ENCODE measurements at places on chromosomes 12 and 14.

DNA sequence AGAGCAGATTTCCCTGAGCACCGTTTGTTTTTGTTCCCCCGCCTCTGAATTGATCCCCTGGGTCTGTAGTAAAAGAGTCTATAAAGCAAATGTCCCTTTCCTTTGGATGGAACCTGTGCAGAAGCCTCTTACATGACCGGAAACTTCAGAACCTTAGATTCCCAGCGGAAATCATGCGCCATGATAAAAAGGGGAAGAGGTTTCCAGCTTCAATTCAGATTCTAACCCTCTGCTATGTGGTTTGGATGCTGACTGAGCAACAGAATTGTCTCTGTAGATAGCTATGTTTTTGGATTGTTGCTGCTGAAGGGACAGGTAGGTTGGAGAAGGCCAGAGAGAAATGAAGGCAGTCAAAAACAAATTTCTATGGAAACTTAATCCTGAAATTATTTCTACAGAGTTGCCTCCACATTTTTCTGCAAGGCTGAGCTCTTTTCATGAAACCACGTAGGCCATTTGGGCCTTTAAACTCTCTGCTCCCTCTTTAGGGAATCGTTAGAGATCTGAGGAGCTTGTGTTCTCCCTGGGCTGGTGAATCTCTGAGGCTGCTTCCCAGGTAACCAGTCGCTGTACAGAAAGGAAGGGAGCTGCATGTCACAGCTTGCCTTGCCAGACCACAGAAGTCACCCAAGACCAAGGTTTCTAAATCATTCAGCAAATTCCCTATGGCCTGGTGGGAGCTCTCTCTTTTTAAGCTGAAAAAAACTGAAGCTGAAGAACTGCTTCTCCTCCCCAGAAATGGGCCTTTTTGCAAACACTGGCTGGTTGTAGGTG is 28.7 kb upstream of the OR10P1 start:
- no peak for DNase-seq

DNA sequence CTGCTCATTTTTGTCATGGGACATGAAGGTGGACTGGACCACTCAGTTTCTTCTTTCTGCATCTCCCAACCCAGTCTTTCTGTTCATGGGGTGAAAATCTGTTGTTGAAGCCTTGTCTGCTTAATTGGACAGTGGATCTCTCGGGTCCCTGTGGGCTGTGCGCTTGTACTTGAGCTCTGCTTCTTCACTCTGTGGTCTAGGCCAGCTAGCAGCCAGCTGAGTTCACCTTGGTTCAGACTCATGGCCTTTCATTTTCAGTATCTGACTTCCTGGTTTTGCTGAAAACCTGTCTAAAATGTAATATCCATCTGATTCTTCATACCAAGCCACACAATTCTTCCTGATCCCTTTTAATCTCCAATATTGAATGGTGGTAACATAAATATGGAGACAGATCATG is 117.2 kb downstream of the LRRK2 start:
- DNase-seq: no peak

- DNase-seq: peak; percentile 87
These were observed 36.5 kb upstream of the DYNC1H1 start for GRCh38 chr14:101927859-101928258.

- no peak for DNase-seq
These were observed 638.3 kb upstream of the TBX3 start for GRCh38 chr12:115322275-115322674.

GRCh38 chr12:128250096-128250495 is 16.9 kb upstream of the TMEM132C start:
- DNase-seq: no peak

DNA sequence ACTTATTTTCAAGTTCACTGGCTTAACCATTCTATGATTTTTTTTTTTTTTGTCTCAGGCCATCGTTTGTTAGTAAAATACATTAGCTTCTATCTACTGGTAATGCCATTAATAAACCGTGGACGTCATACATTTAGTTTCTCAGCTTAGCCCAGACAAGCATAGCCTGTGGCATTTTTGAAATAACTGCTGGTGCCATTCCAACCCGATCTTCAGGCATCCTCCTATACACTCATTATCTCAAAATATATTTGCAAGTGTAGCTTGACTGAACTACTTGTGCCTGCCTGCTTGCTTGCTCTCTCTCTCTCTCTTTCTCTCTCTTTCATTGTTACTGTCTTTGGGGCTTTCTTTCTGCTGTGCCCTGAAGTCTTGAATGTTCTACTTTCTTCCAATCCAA is 12.7 kb upstream of the MBIP start:
- no peak for DNase-seq

- no peak for DNase-seq
These were observed 36.7 kb downstream of the RBM19 start for GRCh38 chr12:113929312-113929989.

- DNase-seq: no peak
These were observed 254.2 kb upstream of the FKBP4 start for GRCh38 chr12:2540535-2540941.

GRCh38 chr14:61482348-61483206 is 161.2 kb downstream of the PRKCH start:
- DNase-seq: no peak

DNA sequence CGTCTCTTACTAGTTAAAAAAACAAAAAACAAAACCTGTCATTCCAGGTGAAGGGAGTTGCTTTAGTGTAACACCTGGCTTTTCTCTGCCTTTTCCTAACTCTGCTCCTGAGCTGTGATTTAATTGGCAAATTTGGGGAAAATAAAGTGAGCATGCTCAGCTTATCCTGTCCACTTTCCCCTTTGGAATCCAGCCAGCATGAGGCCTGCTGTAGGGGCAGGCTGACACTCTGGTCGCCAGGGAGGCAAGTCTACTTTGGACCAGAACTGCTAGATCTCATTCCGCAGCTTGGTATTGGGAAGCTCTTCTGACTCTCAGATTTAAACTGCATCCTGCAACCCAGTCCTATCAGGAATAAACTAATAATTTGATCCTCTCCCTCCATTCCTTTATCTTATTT is 30.1 kb downstream of the CDKN1B start:
- no peak for DNase-seq

DNA sequence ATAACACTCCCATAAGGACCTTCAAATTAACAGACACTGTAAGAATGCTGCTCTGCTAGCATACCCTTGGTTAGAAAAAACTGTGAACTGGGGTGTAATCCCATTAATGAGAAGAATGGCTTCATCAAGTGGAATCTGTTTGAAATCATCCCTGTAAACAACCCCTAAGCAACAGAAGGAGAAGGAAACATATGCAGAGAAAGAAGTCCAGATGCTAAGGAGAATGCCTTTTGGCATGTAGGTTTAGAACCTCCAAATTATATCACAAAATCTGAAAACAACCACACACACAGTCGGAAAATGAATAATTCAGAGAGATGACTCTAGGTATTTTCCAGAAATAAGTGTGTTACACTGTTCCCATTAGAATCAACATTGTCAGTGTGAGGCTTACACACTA is 140.2 kb downstream of the NUAK1 start:
- DNase-seq: no peak

DNA sequence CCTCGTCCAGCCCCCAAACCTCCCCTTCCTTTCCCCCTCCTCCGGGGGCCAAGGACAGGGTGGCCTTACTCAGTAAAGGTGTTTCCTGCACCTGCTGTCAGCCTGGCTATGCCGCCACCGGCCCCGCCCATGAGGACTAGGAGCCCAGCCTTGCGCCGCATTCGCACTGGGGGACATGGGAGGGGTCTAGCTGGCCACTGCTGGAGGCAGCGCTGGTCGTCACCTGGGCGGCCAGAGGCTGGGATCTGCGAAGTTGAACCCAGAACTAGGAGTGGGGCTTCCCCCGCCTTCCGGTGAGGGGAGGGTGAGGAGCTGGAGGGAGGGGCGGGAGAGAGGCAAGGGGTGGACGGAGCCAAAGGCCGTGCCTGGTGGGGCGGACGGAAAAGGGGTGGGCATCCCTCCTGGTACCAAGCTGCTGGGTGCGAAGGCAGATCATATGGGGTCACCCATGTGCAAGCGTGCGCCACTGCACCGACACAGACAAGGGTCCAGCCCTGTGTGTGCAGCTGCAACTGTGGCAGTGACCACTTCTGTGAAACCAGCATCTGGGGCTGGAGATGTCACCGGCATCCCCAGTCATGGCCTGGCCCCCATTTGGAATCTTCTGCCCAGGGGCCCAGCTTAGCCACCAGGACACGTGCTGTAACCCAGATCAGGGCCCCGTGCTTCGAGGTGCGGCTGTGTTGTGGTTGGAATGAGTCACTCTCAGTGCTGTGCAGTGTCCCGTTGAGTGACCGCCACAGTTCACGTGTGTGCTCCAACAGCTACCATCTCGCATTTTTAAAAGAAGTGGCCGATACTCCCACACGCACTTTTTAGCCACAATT is 8.5 kb downstream of the AMN start:
- peak; percentile 34 for DNase-seq

DNA sequence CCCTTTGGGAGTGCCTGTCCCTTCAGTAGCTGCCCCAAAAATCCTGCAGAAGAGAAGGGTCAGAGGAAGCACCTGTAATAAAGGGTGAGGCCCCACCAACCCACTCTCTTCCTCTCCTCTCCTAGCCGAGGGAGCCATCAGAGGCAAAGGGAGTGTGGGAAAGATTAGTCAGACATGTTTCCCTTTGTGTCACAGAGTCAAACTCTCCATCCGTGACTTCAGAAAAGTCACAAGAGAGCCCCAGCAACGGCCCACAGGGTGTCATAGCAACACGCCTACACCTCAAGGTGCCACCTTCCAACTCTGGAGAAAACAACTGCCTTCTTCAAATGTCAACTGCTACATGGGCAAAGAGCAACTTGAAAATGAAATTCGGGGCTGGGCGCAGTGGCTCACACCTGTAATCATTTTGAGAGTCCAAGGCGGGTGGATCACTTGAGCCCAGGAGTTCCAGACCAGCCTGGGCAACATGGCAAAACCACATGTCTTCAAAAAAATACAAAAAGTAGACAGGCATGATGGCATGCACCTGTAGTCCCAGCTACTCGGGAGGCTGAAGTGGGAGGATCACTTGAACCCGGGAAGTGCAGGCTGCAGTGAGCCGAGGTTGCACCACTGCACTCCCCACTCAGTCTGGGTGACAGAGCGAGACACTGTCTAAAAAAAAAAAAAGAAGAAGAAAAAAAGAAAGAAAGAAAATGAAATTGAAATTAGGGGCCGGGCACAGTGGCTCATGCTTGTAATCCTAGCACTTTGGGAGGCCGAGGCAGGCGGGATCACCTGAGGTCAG is 17.7 kb upstream of the CD27 start:
- DNase-seq: no peak

GRCh38 chr12:47903151-47903611 is 1.6 kb downstream of the VDR start:
- no peak for DNase-seq

DNA sequence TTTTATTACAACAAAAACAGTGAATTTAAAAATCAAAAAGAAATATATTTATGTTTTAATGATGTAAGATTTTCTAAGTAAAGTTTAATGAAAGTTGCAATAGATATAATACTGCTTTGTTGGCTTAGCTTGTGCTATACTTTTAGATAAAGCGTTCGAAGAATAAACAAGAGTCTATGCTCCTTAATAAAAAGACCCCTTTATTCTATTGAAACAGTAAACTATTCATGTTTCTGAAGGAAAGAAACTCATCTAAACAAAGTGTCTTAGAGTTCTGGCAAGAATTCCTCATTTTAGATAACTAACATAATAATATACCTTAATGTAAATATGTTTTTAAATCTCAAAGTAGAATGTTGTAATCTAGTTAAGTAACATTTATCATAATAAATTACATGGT is 179.0 kb downstream of the RASSF9 start:
- no peak for DNase-seq

GRCh38 chr12:6605421-6606330 is 1.5 kb downstream of the CHD4 start:
- DNase-seq: peak; percentile 42

DNA sequence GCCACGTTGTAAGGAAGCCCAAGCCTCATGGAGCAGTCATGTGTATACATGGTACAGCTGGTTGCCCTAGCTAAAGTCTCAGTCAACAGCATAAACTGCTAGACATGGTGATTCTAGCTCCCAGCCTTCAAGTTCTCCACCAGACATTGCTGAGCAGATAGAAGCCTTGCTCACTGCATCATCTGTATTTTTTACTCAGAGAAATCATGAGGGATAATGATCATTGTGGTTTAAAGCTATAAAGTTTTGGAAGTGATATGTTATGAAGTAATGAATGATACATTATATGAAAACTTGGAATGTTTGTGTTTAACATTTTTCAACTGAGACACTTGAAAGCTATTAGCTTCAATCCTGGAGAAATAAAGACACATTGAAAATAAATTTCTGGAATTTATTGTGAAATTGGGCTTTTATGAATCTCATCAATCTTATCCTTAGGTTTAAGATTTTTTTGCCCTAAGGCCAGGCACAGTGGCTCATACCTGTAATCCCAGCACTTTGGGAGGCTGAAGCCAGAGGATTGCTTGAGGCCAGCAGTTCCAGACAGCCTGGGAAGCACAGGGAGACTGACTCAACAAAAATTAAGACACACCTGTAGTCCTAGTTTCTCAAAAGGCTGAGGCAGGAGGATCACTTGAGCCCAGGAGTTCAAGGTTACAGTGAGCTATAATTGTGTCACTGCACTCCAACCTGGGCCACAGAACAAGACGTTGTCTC is 5.6 kb upstream of the NFATC4 start:
- no peak for DNase-seq

GRCh38 chr14:77613201-77613600 is 3.2 kb downstream of the SPTLC2 start:
- no peak for DNase-seq

DNA sequence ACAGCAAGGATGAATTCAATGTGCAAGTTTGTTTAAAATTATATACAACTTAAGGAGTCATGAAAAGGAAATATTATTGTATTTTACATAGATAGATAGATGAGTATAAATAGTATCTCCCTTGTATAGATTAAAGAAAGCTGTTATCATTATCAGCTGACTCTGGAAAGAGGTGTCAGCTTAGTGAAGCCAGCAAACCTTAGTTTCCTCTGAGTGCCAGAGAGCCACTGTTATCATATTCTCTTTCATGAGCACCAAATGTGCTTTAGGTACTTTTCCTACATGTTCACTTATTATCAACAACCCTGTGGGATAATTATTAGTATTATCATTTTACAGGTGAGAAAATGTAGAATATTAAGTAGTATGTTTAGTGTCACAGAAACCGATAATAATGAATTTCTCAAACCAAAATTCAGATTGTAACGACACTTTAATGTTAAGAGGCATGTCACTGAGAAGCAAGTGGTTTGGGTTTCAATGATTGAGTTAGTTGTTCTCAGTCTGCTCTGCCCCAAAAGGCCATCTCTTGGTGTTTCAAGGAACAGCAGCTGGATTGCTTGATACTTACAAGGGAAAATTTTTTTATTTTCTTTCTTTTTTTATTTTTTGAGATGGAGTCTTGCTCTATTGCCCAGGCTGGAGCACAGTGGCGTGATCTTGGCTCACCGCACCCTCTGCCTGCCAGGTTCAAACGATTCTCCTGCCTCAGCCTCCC is 53.7 kb downstream of the PLEKHA5 start:
- no peak for DNase-seq

- peak; percentile 40 for DNase-seq
These were observed 88.3 kb downstream of the OTOGL start for GRCh38 chr12:80187660-80188090.

DNA sequence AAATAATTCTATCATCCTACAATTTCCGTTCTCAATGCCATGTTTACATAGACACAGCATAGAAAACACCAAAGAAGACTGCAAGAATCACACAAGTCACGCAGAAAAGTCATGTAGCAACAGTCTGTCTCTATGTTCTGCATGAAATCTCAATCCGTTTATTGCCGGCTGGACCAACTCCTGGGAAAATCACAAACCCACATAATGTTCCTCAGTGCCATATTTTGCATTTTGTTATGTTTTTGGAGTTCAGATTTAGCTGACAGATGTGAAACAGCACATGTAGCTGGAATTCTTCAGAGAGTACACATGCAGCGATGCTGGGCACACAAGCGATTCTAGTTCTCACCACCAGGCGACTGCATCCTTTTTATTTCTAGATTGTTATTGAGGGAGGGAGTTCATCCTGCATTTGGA is 193.1 kb downstream of the APAF1 start:
- no peak for DNase-seq
